Breast epithelium (tissue), 4 donors: ENCODE measurements at places on chromosomes 2 and 18. TPM values are rescaled to one million over a fixed set of nuclear protein-coding genes. Genes with fewer than 3 reads are reported as not detected.

The EPG5 gene
- total RNA-seq: 64.5 TPM

GRCh38 chr2:233938676-233939370 lies 21.6 kb downstream of the TRPM8 start:
- no peak for DNase-seq
- H3K36me3 ChIP-seq: no peaks in the 10 kb centered on the region
- H3K4me1 ChIP-seq: no peaks in the 10 kb centered on the region
- no peak overlapping the region for H3K27ac ChIP-seq

The NOTO gene
- not detected for total RNA-seq

DNA sequence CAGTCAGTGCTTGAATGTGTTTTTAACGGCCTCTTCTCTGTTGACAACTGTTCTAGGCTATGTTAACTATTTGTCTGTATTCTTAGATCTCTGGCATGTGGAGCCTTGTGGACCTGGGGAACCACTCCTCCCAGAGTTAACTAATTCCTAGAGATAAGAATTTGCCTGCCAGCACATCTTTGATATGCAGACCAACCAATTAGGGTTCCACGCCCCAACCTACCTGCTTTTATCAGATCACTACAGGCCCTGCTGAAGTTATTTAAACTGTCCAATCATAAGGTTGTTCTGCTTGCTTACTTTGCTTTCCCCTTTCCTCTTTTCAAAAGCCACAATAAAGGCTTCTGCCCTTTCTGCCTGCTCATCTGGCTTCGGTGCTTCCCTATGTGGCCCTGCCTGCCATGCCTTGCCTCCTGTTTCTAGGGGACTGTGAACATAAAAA lies 8.5 kb upstream of the CYBRD1 start:
- DNase-seq: no peak
- H3K4me3 ChIP-seq: no peak overlapping the region
- no peak overlapping the region for H3K27ac ChIP-seq
- no peaks in the 10 kb centered on the region for H3K36me3 ChIP-seq

GRCh38 chr2:148899638-148900318 lies 24.8 kb downstream of the KIF5C start:
- H3K4me3 ChIP-seq: no peak overlapping the region
- no peaks in the 10 kb centered on the region for H3K27me3 ChIP-seq
- H3K27ac ChIP-seq: no peak overlapping the region
- no peaks in the 10 kb centered on the region for H3K36me3 ChIP-seq
- DNase-seq: no peak

DNA sequence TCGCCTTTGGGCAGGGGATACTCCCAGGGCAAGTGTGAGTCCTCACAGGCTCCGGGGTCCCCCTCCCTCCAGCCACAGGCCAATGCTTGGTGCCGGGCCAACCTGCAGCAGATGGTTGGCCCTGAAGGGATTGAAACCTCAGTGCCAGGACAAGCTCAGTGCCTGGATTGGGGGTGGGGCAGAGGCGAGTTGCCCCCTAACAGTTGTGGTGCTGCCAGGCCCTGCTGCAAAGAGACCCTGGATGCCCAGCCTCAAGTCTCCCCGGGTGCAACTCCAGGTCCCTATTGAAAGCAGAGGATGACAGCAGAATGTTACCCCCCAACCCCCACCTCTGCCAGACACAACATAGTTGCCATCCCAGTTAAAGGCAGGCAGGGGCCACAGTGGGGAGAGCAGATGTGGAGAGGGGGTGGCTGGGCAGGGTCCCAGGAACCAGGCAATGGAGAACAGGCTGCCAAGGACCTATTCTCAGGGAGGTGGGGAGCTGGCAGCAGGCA lies 9.5 kb upstream of the RNF103 start:
- peak overlapping the region; percentile 74 for H3K27ac ChIP-seq
- H3K4me3 ChIP-seq: no peak overlapping the region
- no peaks in the 10 kb centered on the region for H3K36me3 ChIP-seq
- H3K4me1 ChIP-seq: peaks cover 6% of the 10 kb centered on the region

DNA sequence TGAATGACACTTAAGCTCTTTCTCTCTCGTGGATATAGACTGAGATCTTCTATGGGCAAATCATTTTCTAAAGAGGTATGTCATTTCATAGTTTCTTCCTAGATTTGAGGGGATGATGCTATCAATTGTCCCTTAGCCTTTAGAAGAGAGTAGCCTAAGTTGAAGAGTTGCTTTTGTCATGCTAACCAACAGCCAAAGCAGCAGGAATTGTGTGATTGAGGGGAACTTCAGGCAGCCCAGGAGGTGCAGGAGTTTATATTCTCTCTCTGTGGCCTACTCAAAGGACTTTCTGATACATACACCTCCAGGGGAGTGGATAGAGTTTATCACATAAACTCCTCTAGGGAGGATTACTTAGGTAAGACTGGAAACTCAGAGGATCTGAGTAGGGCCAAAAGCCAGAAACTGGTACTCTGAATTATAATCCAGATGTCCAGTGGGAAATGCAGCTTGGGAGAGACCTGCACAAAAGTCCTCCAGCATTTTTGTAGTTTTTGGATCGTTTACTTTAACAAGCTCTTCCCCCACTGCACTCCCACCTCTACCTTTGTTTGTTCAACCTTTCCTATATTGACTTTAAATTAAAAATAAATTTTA lies 150.7 kb upstream of the CCDC68 start:
- H3K4me3 ChIP-seq: no peak overlapping the region
- H3K4me1 ChIP-seq: no peaks in the 10 kb centered on the region
- H3K27ac ChIP-seq: peak overlapping the region; percentile 52
- H3K36me3 ChIP-seq: no peaks in the 10 kb centered on the region

- no peaks in the 10 kb centered on the region for H3K27me3 ChIP-seq
- no peak overlapping the region for H3K27ac ChIP-seq
- H3K4me3 ChIP-seq: no peak overlapping the region
- H3K4me1 ChIP-seq: no peaks in the 10 kb centered on the region
Measured at GRCh38 chr2:162072181-162072702, 1.8 kb downstream of the DPP4 start.

The IL18R1 gene
- 7.2 TPM for total RNA-seq

GRCh38 chr2:60498127-60498815 lies 55.2 kb downstream of the BCL11A start:
- no peaks in the 10 kb centered on the region for H3K36me3 ChIP-seq
- H3K4me3 ChIP-seq: no peak overlapping the region
- no peaks in the 10 kb centered on the region for H3K27me3 ChIP-seq
- no peaks in the 10 kb centered on the region for H3K4me1 ChIP-seq
- DNase-seq: no peak

The LPIN2 gene
- total RNA-seq: 21.8 TPM

GRCh38 chr2:202479090-202479489 lies 103.0 kb downstream of the BMPR2 start:
- H3K4me3 ChIP-seq: no peak overlapping the region
- DNase-seq: no peak
- H3K4me1 ChIP-seq: no peaks in the 10 kb centered on the region
- no peaks in the 10 kb centered on the region for H3K36me3 ChIP-seq
- H3K27me3 ChIP-seq: no peaks in the 10 kb centered on the region
- no peak overlapping the region for H3K27ac ChIP-seq

DNA sequence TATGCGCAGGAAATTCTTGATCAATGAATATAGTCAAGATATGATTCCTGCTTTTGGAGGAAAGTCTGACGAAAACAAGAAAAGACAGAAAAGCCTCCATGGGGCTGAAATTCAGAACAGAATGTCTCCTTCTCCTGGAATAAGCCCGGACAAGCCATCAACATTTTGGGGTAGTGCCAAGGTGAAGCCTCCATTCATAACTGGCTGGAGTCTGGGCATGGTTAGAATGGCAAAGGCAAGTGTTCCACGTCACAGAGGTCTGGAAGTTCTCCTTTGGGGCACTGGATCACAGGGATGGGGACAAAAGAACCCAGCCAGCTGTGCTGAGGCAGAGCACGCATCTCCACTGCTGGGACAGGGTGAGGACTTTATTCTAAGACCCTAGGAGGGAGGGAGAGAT lies 505.7 kb downstream of the CMPK2 start:
- H3K27ac ChIP-seq: no peak overlapping the region
- no peak for DNase-seq
- H3K4me1 ChIP-seq: no peaks in the 10 kb centered on the region

GRCh38 chr18:48217258-48218250 lies 191.6 kb downstream of the ZBTB7C start:
- no peak for DNase-seq
- peaks cover under 1% of the 10 kb centered on the region for H3K4me1 ChIP-seq
- H3K36me3 ChIP-seq: no peaks in the 10 kb centered on the region
- H3K27ac ChIP-seq: no peak overlapping the region
- H3K27me3 ChIP-seq: no peaks in the 10 kb centered on the region
- H3K4me3 ChIP-seq: no peak overlapping the region

DNA sequence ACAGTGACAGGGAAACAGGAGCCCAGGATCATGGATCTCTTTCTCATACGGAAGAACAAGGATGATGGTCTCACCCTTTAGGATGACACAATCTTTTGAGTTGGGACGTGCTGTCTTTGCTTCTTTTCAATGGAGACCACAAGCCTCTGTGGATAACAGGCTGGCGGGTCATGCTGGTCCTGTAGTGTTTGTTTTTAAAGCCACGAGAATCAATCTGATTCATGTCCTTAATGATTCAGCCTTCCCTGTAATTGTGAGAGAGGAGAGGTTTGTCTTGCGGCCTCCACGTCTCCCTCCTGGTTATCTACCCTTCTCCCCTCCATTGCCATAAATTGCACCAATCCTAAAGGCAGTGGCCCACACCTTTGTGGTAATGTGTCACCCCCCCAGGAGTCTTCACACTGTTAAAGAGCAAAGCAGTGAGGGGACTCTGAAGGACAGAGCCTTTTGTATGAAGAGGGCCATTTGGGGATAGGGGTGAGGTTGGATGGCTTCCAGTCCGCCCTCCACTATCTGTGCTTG lies 87.7 kb upstream of the TGFA start:
- no peaks in the 10 kb centered on the region for H3K4me1 ChIP-seq
- no peak overlapping the region for H3K4me3 ChIP-seq
- no peaks in the 10 kb centered on the region for H3K27me3 ChIP-seq

DNA sequence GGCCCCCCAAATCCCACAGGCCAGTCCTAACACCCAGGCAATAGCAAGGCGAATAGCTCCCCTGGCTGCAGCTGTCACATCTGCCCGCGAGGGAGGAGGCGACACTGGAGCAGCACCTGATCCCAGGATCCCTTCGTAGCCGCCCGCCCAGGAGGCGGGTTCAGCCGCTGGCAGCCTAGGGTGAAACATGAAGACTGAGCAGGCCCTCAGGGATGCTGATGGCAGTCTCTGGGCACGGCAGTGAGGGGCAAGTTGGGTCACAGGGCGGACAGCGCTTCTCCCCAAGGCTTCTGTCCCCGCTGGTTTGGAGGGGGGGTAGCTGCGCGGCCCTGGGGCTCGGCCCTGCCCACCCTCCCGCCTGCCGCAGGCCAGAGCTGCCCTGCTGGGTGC lies 1.9 kb downstream of the DNMT3A start:
- H3K27me3 ChIP-seq: no peaks in the 10 kb centered on the region
- no peak for DNase-seq
- no peaks in the 10 kb centered on the region for H3K36me3 ChIP-seq

The CRYGC gene
- not detected for total RNA-seq

DNA sequence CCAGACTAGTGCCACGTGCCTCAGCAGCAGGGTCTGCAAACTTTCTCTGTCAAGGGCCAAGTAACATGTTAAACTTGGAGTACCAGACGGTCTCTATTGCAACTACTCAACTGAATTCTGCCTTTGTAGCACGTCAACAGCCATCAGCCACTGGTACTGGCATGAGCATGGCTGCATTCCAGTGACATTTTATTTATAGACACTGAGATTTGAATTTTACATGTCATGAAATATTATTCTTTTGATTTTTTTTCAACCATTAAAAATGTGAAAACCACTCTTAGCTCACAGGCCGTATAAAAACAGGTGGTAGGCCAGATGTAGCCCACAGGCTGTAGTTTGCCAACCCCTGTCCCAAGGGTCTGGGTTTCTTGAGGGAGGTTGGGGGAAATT lies 199.7 kb downstream of the TPGS2 start:
- H3K4me1 ChIP-seq: no peaks in the 10 kb centered on the region
- H3K27me3 ChIP-seq: no peaks in the 10 kb centered on the region
- no peaks in the 10 kb centered on the region for H3K36me3 ChIP-seq
- H3K4me3 ChIP-seq: no peak overlapping the region
- peak overlapping the region; percentile 44 for H3K27ac ChIP-seq
- DNase-seq: no peak

The UGT1A4 gene
- not detected for total RNA-seq

GRCh38 chr2:98088261-98088660 lies 1.3 kb downstream of the VWA3B start:
- no peaks in the 10 kb centered on the region for H3K27me3 ChIP-seq
- H3K4me1 ChIP-seq: no peaks in the 10 kb centered on the region
- no peaks in the 10 kb centered on the region for H3K36me3 ChIP-seq
- no peak overlapping the region for H3K27ac ChIP-seq
- H3K4me3 ChIP-seq: no peak overlapping the region

The RGPD8 gene
- 30.4 TPM for total RNA-seq

GRCh38 chr2:226888971-226889370 lies 53.1 kb downstream of the RHBDD1 start:
- DNase-seq: no peak
- no peak overlapping the region for H3K4me3 ChIP-seq
- H3K36me3 ChIP-seq: no peaks in the 10 kb centered on the region
- no peak overlapping the region for H3K27ac ChIP-seq
- no peaks in the 10 kb centered on the region for H3K4me1 ChIP-seq

GRCh38 chr2:68831686-68832232 lies 39.4 kb downstream of the BMP10 start:
- H3K27me3 ChIP-seq: no peaks in the 10 kb centered on the region
- peak overlapping the region; percentile 92 for H3K27ac ChIP-seq
- no peak for DNase-seq
- no peaks in the 10 kb centered on the region for H3K4me1 ChIP-seq
- no peaks in the 10 kb centered on the region for H3K36me3 ChIP-seq
- no peak overlapping the region for H3K4me3 ChIP-seq

The ARHGAP25 gene
- 10.8 TPM for total RNA-seq

The LDLRAD4 gene
- total RNA-seq: 94.3 TPM

- H3K4me3 ChIP-seq: no peak overlapping the region
Measured at GRCh38 chr2:189876271-189876670, 92.0 kb downstream of the PMS1 start.

The POTEC gene
- total RNA-seq: 4.9 TPM

GRCh38 chr18:40365526-40365925 lies 1589.5 kb upstream of the PIK3C3 start:
- no peak overlapping the region for H3K27ac ChIP-seq
- no peaks in the 10 kb centered on the region for H3K4me1 ChIP-seq
- no peaks in the 10 kb centered on the region for H3K36me3 ChIP-seq
- no peak for DNase-seq
